NCI-H1694 (cell line): ENCODE measurements at places on chromosomes 3 and 15.

DNA sequence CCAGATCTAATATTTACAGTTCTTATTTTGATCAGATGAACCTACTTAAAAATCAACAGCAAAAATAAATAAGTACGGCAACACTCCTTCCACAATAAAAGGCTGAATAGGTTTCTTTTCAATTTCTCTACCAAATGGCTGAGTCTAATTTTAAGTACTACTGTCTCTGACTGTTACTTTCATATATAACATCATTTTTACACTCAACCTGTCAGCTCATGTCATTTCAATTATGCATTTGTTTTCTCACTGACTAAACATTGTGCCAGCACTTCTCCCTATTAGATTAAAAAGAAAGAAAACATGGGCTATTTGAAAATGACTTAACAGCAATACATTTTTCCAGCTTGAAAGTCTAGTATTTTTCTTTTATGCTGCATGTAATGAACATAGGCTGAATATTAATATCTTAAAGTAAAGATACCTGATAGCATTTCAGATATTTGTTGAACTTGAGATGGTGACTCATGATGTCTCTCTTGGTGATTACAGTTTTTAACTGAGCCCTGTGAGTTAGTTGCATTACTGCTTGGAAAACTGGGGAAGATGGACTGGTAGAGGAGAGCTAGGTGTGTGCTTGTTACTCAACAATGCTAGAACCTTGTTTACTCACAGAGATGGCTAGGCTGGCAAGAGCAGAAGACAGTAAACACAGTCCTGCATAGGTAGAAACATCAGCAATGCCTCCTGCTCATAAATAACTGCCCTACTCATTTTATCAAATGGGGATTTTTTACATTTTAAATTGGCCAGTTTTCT lies 73.9 kb downstream of the PEX5L start:
- DNase-seq, result no peak

DNA sequence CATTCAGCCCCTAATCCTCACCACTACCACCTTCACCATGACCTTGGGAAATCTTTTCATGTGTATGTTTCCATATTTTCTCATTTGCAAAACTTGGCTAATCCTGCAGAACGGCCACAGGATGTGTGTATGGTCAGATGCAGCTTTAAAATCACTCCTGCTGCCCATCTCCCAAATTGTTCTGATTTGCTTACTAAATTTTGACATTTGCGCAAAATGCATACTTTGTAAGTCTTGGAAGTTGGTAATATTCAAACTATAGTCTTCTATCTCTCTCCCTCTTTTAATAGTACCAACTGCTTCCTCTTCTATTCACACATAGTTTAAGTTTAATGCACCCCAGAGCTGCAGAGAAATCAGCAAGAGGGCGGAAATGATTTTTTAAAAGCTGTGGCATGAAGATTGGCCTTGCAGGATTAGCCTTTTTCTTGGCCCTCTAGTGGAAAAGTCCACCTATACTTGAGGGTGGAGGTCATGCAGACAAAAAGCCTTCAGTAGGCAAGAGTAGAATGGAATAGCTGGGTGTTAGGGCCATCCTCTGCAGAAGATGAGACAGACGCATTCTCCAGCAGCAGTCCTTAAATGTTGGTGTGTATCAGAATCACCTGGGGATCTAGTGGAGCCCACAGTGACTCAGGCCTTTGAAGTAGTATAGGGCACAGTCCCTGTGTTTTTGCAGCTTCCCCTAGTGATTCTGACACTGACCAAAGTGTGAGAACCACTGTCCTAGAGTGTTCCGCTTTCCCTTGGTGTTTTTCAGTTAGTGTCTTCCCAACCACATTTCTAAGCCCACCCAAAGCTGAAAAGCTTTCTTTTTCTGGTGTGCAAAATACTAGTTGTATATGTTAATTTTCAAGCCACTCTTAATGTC lies 181.7 kb downstream of the CHST2 start:
- DNase-seq, result no peak

- DNase-seq, result no peak
These were observed 52.8 kb downstream of the LSM3 start for GRCh38 chr3:14231145-14231990.

DNA sequence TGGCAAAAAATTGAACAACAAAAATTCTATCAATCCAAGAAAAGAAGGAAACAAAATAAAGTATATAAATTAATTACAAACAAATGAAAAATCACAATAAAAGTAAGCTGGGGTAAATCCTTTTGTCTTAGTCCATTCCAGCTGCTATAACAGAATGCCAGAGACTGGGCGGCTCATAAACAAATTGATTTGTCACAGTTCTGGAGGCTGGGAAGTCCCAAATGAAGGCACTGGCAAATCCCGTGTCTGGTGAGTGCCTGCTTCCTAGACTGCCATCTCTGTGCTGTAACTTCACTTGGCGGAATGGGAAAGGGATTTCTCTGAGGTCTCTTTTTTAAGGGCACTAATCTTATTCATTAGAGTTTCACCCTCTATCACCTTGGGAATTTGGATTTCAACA lies 53.6 kb upstream of the RPL35A start:
- DNase-seq, result no peak
